Glutamatergic neuron (in vitro differentiated cells): ENCODE measurements at places on chromosomes 12 and 14. TPM values are rescaled to one million over a fixed set of nuclear protein-coding genes. Genes with fewer than 3 reads are reported as not detected.

GALNT9 gene
- 13.7 TPM for total RNA-seq

GRCh38 chr12:68334132-68334531, 2.0 kb upstream of the MDM1 start:
- DNase-seq, result no peak

DNA sequence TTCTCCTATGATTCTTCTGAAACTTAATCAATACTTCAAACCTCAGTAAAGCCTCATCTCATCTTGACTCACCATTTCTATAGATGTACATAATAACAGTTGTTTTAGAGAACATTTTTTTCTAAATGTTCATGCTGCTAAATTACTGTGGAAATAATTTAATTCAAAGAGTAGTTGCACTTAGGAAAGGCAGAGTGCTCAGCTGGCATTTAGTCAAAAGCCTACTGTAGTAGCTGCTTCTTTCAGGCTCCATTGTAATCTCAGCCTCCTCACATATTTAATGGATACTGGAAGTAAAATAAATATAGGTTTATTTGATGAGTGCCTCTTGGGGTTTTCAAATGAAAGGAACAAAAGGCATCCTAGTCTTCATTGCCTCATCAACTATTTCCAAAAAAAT, 325.0 kb downstream of the CCER1 start:
- no peak for DNase-seq

DNA sequence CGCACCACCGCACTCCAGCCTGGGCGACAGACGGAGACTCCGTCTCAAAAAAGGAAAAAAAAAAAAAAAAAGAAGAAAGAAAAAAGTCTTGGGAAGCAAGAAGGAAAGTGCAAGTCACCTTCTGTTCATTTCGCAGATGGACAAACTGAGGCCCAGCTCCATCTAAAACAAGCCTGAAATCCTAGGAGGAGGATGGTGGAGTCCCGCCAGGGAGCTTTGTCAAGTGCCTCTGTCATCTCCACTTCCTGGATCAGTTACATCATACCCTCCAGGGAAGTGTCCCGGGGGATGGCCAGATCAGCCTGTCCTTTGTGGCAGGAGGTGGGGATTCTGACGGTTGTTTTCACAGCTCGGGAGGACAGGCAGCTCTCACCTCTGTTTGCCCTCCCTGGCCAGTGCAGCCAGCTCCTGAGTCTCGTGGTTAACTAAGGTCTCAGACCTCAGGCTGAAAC, 8.7 kb upstream of the SDSL start:
- peak; percentile 64 for DNase-seq

GRCh38 chr14:50901361-50901760, 29.5 kb downstream of the ABHD12B start:
- DNase-seq, result no peak

PARP2 gene
- total RNA-seq, result 33.9 TPM

GRCh38 chr12:18797604-18798003, 59.7 kb downstream of the CAPZA3 start:
- DNase-seq, result no peak

TAS2R30 gene
- total RNA-seq, result 5.1 TPM

DNA sequence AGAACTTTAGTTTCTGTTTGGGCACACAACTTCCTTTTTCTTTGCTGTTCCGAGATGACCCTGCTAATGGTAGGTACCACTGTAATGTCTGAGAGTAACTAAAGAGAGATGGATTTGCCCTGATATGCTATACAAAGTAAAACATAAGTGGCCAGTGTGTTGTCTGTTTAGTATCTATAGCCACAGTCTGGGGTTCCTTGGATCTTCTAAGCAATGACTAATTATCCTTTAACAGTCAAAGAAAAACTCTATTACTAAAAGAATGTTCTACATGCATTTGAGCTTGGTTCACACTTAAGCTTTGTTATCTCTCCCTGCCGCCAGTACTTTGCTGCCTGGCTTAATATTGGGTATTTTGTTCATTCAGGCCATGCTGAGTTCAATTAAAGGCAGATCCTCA, 1051.9 kb upstream of the FLRT2 start:
- DNase-seq, result no peak

DNA sequence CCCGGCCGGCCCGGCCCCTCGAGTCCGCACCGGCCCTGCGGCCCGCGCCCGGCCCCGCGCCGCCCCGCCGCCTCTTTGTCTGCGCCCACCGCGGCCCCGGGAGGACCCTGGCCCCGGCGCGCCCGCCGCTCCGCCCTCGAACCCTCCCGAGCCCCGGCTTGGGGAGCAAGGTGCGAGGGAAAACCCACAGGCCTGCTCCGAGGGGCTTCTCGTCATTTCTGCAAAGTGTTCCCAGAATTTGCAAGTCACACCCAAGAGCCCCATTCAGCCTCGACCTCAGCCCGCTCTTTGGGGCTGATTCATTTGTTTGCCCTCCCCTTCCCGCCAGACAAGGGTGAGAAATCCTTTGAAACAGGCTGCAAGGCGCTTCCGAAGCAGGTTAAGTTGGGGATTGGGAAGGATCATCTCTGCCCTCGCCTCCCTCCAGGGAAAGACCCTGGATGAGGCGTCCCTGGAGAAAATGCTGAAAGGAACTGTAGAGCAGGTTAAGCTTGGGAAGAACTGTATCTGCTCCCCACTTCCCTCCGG, 325 bp upstream of the CLIP1 start:
- no peak for DNase-seq

GUCY2C gene
- not detected for total RNA-seq

ASCL4 gene
- total RNA-seq, result not detected

- peak; percentile 47 for DNase-seq
Measured at GRCh38 chr12:121009741-121010140, 6.5 kb downstream of the C12orf43 start.

SLC6A15 gene
- 123 TPM for total RNA-seq

GRCh38 chr12:89884416-89884898, 175.8 kb upstream of the ATP2B1 start:
- no peak for DNase-seq

DNA sequence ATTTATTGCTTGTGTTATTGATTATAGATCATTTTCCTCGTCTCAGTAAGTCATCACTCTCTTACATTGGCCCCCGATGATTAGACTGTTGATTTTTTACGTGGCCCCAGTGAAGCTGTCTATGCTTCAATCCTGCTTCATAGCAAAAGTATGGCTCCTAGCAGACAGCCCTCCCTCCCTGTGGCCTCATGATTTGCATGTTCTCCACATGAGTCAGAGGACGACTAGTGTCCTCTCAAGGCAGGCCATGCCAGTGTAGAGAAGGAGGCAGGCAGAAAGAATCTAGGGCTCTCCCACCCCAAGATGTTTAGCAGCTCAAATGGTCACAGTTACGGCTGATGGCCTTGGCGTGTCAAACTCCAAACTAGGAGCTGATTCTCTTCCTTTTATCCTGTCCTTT, 59.6 kb downstream of the FIGNL2 start:
- no peak for DNase-seq

DNA sequence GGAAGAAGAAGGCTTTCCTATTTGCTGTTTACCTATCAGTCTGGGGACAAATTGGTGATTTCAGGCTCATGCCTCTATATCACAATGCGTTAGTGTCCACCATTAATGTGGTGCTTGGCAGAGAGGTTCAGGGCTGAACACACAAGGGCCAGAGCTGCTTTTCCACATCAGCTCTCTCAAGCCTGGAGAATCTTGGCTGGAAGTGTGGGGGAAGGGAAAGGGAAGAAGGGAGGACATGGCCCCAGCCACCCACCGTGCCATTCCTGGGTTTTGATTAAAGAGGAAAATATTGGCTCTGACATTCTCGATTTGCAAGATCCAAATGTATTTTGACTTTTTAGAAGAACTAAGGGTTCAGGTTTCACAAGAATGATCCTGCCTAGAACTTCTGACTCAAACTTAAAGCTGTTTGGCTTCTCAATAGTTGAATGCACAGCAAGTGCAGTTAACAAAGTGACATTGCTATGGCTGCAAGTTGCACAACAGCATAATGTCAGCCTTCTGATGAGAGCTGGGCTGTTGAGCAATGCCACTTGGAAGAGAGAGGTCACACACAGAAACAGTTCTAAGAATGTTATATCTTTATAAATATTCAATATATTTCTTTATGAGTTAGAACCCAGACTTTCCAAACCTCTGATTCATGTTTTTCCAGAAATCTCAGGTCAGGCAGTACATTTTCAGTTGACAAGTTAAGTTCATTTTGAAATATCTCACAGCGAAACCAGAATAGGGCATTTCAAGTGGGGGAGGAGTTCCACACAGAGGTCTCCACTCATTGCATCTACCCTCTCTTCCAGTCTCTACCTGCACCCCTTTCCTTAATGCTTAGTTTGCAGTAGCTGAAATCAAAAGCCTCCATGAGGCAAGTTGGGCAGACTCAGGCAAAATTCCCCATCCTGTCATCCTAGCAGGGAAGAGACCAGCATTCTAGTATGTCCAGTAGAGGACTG, 25.3 kb downstream of the IGF1 start:
- DNase-seq, result no peak

DNA sequence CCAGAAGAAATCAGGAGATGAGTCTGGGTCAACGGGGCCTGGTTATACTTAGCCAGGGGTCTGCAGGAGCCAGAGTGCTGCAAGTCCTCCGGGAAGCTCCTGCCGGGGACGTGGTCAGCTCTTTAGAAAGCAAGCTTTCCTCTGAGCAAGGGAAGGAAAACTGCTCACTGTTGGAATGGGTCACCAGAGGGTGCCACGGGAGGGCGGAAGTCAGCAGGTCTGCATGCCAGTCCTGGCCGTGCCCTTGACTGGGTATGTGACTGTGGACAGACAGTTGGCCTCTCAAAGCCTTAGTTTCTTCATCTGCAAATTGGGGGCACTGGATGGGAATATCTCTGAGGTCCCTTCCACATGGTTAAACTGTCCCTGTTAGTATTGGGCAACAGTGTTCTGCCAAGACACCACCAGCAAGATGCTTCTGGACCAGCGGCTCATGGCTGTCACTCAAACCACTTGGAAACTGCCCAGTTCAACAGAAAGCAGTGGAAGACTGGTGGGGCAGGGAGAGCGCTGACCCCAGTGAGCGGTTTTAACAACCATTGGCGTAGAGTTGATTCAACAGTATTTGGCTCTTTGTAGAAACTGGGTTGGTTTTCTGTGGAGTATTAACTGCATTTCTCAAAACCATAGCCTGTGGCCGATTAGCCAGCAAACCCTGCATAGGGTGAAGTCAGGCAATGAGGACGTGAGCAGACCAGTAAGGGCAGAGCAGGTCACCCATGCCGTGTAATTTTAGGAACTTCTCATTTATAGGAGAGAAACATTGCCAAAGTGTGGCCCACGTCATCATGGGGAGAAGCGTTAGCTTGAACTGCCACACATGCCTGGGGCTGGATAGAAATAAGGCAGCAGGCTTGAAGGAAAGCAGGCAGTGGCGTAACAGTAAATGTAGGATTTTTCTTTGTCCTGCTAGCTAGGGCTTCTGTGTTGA, 163.9 kb upstream of the PRMT8 start:
- no peak for DNase-seq

DNA sequence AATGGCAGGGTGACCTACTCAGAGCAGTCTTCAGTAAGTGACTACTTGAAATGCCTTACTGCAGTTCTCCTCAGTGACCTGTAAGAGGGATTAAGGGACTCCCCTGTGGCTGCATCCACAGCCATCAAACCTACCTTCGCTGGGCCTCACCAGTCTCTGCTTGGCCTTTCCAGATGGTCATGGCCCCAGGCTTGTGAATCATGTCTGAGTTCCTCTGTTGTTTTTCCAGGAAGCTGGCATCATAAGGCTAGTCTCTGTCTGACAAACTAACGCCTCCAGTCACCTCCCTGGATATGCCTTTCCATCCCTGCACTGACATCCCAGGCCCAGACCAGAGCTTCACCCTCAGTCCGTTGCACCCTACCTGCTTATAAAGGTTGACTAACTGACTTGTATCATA, 14.0 kb downstream of the RNASE2 start:
- no peak for DNase-seq

GRCh38 chr12:110548678-110549077, 34.4 kb downstream of the PPTC7 start:
- DNase-seq, result no peak

DNA sequence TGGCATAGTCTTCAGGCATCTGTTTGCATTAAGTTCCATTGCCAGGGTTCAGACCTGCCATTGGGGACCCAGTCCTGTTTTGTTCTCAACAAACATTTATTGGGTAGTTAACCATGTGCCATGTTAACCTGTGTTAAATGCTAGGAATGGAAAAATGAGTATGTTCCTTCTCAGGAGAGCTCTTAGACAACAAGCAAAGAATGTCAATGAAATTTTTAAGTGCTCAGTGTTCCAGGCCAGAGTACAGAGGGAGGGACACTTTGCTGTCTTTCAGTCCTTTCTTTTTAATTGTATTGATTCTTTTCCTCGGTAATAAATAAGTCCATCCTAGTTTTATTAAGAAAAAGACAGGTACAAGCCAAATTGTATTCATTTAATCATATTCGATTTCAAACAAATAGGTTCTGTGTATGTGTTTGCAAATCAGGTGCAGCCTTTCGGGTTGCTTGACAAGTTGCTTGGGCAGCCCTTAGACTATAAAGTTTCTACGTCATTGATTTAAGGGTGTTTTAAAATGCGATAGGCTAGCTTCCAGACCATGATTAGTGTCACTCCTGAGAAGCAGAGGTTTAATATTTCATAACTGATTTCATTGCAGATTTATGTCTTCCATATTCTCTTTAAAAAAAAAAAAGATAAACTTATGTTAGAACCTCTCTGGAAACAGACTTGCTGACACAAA, 123.1 kb downstream of the DERA start:
- no peak for DNase-seq

GRCh38 chr12:2526371-2526770, 268.4 kb upstream of the FKBP4 start:
- DNase-seq, result no peak

CIDEB gene
- total RNA-seq, result 1.8 TPM

STON2 gene
- 278 TPM for total RNA-seq

- DNase-seq, result no peak
Measured at GRCh38 chr14:37597914-37598746, 2.7 kb downstream of the TTC6 start.

RGS6 gene
- total RNA-seq, result 1.2 TPM

ADAM21 gene
- not detected for total RNA-seq
